CD4-positive, alpha-beta T cell treated with Interleukin-6 at 100 ng/mL for 8 hours (primary cell): ENCODE measurements at places on chromosomes 6 and 20.

DNA sequence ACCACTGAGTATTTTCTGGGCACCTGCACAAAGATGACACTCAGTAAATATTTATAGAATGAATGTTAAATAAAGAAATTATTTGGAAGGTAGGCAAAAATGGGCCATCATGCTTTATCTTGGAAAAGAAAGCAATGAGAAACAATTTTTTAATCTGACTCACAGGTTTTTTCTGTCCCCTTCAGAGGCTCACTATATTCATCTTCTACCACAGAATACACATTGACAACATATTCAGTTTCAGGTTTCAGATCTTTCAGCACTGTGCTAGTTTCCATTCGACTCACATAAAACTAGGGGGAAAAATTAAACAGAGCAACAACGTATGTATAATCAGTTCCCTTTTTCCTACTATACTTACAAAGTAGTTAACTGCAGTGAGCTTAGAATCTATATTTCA lies 58.3 kb downstream of the COL12A1 start:
- no peak for DNase-seq

- DNase-seq, result no peak
These were observed 124.0 kb downstream of the OGFRL1 start for GRCh38 chr6:71412559-71413140.

GRCh38 chr6:44041461-44042260 lies 85.6 kb downstream of the MRPL14 start:
- DNase-seq, result no peak

DNA sequence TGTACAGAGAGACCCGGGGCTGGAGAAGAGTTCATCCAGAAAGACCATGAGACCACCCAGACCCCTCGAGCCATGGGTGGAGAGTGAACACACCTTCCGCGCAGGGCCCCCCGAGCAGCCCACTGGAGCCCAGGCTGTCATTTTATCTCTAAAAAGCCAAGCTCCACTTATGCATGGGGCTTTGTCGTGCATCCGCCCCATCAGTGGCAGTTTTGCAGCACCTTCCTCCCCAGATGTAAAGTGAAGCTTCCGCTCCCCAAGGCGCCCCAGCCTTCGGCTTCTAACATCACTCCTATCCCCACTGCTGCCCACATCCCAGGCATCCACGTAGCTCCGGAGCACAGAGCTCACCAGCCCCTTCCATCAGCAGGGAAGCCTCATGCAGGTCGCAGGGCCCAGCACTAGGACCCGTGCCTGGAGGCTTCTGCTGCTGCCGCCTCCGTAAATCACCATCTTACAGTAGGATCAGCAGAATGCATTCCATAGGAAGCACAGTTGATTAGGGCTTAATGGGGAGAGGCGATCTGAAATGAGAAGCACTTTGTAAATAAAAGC lies 301.1 kb downstream of the TAF4 start:
- no peak for DNase-seq

- DNase-seq, result no peak
These were observed 16.2 kb upstream of the CST3 start for GRCh38 chr20:23654000-23654399.

DNA sequence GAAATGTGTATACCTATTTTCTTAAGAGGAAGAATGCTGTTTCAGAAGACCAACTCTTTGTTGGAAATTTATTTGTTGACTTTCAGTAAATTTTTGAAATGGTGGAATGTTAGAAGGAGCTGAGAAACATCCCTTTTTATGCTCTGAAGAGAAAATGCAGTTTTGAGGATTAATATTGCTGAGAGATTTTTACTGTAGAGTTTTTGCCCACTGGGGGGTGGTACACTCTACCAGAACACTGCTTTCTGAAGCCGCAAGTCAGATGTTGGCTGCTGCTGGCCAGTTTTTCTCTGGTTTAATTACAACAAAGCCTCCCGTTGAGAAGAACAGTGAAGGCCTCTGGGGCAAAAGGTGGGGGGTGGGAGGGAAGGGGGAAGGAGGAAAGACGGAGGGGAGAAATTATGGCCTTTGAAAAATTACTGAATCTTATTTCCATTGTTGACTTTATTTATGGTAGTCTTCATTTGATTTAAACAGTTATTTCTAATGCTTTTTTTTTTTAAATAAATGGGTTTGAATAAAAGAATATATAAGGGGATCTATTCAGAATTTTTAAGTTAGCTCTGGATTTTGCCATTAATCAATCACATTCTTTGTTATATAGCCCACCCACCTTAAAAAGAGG lies 3.0 kb downstream of the FLRT3 start:
- DNase-seq, result no peak

- no peak for DNase-seq
These were observed 5.1 kb upstream of the BPI start for GRCh38 chr20:38298768-38299288.

DNA sequence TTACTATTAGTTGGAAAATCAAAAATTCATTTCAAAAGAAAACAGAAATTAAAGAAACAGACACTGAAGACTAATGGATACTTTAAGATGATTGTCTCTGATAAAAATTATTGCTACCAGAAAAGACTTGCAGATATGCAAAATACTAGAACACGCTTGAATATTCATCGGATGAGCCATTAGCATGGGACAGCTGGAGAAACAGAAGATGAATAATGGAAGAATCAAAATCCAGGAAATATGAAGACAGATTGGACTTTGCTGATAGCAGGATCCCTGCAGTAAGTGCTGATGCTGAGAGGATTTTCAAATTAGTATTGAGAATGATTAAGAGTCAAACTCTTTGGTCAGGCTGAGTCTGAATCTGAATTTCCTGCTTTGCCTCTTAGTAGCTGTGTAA lies 169.4 kb downstream of the EYS start:
- no peak for DNase-seq

DNA sequence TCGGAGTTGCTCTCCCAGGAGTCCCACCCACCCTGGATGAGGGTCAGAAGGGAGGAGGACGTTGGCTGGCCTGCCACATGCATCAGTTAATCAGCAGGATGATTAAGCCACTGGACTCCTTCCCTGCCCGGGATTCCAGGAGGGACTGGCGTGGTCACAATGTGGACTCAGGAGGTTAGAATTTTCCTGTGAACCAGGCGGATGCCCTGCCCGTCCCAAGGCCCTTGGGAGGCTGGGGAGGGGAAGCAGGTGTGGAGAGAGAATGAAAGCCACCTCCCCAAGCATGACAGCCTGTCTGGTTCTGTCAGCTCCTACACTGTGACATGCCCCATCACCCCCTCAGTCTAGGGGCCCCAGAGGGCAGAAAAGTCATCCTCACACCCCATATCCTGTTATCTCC lies 11.6 kb upstream of the ITPR3 start:
- DNase-seq, result no peak

DNA sequence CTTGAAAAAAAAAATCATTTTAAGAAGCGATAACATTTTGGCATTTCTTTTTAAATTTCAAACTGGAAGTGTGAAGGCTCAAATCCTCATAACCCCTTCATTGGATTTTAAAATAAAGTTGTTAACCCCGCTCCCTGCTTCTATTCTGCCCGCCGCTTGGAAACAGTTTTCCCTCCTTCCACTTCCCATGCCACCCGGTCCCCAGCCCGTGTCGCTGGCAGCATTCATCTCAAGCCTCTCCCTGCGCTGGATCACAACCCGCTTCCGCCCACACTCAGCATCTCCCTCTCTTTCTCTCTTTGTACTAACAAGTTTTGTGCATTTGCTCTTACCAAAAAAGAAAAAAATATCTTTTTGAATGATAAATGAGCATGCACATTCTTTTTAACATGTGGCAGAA lies 15.4 kb upstream of the PDE10A start:
- DNase-seq, result no peak

DNA sequence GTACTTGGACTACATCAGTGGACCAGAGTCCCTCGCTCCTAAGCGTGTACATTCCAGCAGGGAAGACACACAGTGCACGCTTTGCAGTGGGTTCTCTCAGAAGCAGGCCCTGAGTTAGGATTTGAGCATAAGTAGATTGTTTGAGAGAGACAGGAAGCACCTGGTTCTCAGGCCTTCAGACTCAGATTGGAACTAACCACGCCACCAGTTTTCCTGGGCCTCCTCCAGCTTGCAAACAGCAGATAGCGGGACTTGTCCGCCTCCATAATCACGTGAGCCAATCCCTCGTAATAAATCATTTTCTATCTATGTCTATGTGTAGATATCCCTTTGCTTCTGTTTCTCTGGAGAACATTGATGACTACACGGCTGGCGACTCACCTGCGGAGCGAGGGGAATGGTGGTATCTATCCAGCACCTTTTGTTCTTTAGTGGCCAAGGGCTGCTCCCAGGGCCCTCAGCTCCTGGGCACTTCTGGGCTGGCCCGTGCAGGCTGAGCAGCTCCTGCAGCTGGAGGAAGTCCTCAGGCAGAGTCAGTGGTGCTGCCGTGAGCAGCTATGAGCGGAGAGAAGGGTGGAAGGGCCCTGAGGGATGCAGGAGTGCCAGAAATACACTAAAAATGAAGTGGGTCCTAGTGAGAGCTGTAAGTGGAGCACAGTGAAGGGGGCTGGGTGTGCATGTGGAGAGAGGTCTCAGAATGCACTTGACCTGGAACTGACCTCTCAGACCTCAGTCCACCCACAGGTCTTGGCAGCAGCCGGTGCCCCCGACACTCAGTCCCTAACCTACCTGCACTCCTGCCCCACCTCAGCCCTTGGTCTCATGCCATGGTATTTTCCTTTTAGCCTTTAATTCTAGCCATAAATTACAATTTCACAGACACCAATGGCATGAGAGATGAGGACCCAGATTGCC lies 76.9 kb downstream of the STK35 start:
- DNase-seq, result no peak

DNA sequence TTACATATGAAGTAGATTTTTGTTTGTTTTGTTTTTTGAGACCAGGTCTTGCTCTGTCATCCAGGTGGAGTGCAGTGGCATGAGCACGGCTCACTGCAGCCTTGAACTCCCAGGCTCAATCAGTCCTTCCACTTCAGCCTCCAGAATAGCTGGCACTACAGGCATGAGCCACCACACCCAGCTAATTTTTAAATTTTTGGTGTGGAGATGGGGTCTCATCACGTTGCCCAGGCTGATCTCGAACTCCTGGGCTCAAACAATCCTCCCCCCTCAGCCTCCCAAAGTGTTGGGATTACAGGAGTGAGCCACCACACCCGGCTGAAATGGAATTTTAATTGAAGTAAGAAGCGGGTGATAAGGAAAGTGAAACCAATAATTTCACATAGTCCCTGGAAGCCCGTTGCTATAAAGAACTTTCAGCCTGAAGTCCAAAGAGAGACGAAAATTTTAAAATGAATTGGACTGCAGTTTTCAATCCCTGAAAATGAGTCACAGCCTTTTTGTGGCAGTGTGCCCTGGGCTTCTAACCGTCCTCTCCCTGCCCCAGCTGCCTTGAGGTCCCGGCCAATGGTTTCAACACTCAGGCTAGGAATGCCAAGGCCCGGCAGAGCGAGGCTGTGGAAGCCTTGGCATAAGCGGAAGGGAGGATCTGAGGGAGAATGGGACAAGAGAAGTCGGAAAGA lies 757 bp downstream of the RAET1E start:
- DNase-seq, result no peak

DNA sequence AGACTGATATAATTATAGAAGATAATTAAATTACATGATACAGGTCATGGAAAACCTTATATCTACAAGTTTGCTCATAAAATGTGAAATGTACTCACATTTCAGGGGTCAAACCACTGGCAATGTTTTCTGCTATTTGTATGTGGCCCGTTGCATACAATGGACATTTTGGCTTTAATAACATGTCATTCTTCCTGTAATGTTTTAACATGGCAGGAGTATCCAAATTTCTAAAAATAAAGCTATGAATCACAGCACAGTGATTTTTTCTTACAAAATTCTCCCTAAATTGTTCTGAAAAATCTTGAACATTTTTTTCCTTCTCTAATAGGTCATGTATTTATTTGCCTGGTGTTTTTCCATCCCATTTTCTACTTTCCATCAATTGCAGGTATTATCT lies 305.7 kb downstream of the SMOC2 start:
- no peak for DNase-seq

- no peak for DNase-seq
These were observed 77.1 kb downstream of the LMBRD1 start for GRCh38 chr6:69719602-69720193.

- DNase-seq, result no peak
These were observed 44.1 kb upstream of the ADGRF1 start for GRCh38 chr6:47086051-47086770.

DNA sequence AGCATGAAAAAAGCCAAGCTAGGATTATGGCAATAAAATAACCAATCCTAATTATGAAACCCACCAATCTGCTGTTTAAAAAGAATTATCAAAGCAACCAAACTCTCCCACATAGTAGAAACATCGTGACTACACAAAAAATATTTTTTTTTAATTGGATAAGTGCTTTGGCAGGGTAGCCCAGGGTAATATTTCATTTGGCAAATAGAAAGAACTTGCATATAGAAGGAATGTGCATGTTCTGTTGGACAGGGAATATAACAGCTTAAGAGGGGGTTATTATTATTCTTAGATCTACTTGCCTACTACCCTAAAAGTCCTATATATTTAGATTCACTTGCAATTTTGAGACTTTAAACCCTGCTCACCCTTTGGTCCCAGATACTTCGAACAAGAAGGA lies 972 bp downstream of the GSTA3 start:
- no peak for DNase-seq

DNA sequence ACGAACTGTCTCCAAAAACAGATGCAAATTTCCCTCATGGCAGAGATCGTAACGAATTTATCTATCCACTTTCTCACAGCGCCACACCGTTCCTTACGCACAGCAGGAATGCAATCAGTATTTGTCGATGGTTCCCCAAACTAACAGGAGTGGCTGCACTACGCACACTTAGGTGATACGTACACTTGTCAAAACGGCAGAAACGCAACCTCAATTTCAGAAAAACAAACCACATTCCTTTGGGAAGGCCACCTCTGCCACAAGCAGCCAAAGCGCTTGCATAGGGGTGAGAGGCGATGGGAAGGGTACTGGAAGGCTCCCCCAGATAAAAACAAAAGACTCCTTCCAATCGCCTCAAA lies 638 bp downstream of the MDN1 start:
- no peak for DNase-seq
